Activated naive CD4-positive, alpha-beta T cell treated with anti-CD3 and anti-CD28 coated beads, Interleukin-2, amount 10 ng/mL, durations not matched to agents 7 days and 5 days (primary cell): ENCODE measurements at places on chromosomes 5 and 9.

GRCh38 chr9:134502266-134502791, 139.3 kb upstream of the COL5A1 start:
- DNase-seq: no peak

DNA sequence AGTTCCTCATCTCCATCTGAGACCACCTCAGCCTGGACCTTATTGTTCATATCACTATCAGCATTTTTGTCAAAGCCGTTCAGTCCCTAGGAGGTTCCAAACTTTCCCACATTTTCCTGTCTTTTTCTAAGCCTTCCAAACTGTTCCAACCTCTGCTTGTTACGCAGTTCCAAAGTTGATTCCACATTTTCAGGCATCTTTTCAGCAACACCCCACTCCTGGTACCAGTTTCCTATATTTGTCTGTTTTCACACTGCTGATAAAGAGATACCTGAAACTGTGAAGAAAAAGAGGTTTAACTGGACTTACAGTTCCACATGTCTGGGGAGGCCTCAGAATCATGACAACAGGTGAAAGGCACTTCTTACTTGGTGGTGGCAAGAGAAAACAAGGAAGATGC, 622.1 kb downstream of the MAT2B start:
- no peak for DNase-seq

- DNase-seq: no peak
These were observed 6.1 kb upstream of the CFAP157 start for GRCh38 chr9:127700594-127701255.

- DNase-seq: no peak
These were observed 39.6 kb upstream of the TEX48 start for GRCh38 chr9:114721491-114722079.

DNA sequence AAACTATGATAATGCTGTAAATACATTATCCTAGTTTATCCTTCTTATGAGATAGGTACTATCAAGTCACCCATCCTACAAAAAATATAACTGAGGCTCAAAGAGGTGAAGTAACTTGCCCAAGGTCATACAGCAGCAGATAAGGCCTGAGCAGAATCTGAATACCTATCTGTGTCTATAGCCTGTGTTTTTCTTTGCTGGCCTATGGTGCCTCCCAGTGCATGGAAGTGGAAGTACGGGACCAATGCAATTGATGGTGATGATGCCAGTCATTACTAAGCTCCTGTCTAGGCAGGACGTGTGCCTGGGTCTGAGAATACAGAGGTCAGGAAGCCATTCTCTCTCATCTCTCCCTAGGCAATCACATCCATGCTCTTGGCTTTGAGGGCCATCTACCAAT, 67.8 kb downstream of the FAT2 start:
- DNase-seq: peak; percentile 66

DNA sequence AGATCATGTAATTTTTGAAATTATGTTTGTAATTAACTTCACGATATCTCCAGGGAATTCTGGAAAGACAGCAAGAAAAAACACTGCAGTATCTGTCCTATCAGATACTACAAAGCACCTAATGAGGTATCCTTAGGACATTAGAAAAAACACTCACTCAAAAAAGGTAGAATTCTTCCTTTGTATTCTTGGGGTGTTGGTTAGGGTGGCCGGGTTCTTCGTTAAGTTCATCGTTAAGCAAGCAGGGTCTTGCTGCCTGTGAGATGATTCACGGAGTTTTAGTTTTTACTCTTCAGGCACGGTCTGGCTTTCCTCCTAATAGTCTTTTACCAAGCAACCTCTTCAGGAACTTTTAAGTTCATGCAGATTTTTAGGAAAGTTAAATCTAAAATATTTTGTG, 91.4 kb upstream of the IRX4 start:
- DNase-seq: no peak

DNA sequence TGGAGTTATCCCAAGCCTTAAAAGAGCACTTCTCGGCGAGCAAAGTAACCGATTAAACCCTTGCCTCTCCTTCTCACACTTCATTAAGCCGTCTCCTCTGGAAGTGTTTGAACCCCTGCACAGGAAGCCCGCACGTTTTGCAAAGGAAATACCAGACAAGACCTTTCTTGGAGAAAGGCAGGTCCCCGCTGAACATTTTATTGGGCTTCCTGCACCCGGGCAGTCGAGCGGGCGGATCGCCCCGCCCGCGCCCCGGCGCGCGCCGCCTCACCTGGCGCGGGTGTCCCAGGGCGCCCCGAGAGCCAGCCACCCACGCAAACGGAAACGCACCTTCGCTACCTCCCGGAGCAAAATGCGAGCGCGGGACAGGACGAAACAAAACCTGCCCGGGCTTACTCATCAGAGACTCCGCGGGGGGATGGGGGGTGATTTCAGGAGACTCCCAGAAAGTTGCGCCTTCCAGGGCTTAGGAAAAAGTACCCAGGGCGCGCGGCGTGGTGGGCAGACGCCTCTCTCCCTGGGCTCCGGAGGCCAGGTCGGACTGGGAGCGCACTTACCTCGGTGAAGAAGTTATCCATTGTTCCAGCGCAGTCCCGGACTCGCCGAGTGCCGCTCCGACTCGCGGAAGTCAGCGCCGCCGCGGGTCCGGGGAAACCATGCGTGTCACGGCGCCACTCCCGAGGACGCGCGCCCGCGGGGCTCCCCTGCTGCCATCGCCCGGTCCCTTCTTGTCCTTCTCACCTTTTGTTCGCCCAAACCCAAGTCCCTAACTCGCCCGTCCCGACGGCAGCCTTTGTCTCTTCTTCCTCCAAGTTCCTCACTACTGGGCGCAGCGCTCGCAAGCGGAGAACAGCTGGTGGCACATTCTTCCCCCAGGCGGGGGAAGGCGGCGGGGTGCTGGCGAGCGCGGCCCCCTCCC, 598 bp downstream of the MYO10 start:
- DNase-seq: peak; percentile 34

DNA sequence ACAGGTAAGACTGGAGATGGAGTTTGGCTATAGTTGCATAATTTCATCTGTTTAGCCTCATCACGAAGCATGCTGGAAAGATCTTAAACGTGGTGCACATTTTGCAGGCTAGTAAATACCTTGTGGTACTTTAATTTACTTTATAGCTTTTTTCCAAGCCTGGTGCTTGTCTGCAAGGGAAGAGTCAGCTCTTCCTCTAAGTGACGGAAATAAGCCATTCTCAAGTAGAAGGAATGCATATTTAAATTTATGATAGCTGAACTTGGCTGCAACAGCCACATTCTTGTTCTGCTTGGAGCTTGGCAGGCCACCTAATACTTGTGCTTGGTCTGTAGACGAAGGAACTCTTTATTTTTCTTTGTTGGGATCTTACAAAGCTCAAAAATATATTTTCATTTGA, 188.0 kb upstream of the PIK3R1 start:
- DNase-seq: no peak

DNA sequence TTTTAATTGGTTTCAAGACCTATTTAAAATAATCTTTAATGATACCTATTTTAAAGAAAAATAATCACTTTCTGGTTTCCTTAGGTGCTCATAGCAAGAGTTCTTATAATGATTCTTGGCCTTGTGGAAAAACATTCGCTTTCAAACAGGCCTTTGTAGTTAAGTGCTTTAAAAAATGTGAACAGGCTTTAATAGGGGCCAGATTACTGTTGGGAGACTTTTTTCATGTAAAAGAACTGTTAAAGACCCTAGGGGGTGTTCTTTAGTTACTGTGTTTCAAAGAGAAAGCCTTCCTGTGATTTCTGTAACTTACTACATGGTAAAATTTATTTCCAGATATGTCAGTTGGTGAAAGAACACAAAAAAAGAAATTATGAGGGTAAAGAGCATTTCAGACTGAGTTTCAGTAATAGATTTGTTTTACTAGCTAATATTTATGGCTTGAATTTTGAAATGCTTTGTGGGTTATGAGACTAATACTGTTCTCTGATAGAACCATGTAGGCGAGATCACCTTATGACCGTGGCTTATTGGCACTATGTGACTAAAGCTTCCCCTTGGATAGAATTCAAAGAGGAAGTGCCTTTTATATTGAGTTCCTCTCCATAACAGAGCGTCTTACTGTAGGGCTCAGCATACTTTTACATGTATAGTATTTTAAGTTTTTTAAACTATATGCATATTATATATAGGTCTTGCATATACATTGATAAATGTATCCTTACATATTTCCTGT, 70.7 kb downstream of the CSNK1G3 start:
- no peak for DNase-seq

DNA sequence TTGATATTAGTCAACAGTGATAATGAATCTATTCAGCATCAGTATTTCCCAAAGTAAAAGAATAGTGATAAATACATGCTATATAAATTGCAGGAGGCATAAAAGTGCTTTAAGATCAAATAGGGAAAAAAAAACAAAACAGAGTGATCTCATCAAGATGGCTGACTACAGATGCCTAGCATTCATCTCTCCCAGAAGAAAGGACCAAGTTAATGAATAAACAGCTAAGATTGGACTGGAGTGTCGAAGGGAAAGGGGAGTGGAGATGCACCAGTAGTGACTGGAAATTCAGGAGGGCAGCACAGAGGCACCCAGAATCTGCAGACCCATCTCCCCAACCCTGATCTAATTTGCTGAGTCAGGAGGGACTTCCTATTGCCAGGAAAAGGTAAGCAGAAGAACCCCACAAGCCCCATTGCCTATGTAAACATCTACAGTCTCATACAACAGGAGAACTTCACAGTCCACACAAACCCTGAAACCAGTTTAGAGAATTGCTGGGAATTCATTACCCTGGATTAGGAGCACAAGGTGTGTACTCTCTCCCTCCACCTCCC, 699.4 kb downstream of the PTPRD start:
- DNase-seq: no peak

DNA sequence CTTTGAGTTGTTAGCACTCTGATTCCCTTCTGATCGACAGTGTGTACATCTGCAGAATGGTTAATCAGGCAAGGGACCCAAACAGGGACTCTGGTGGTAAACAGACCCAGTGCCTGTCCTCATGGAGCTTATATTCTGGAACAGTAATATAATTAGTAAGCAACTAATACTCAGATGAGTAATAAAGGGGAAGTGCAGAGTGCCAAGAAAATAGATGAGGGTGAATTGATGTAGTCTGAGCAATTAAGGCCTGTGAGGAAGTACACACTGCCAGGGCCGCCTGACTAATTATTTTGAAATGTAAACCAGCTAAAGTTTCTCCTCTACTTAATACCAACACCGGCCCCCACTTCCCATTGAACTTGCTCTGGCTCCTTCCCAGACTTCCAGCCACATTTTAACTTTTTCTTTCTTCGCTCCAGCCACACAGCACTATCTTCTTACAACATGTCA, 4.2 kb downstream of the DHX29 start:
- no peak for DNase-seq

DNA sequence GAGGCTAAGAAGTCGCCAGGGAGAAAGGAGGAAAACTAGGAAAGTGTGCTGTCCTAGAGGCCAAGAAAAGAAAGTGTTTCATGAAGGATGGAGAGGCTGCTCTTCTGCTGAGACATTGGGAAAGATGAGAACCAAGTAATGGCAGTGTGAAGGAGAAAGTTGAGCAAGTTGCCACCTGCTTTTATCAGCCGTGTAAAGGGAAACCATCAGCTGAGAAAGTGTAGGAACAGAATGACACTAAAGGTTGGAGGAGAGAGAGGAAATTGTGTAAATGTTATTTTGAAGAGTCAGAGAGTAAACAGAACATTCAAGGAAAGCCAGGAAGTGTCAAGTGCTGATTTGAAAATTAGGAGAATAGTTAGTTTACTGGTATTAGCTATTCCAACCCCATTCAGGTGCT, 125.0 kb downstream of the CEMIP2 start:
- no peak for DNase-seq

DNA sequence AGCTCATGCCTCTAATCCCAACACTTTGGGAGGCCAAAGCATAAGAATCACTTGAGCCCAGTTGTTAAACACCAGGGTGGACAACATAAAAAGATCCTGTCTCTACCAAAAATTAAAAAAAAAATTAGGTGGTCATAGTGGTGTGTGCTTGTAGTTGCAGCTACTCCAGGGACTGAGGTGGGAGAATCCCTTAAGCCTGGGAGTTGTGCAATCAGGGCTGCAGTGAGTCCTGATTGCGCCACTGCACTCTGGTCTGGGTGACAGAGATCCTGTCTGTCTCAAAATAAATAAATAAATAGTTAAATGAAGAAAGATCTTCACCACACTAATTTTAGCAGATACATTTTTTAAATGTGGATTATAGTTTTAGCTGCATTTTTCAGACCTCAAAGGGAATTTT, 433.2 kb downstream of the MAT2B start:
- no peak for DNase-seq

DNA sequence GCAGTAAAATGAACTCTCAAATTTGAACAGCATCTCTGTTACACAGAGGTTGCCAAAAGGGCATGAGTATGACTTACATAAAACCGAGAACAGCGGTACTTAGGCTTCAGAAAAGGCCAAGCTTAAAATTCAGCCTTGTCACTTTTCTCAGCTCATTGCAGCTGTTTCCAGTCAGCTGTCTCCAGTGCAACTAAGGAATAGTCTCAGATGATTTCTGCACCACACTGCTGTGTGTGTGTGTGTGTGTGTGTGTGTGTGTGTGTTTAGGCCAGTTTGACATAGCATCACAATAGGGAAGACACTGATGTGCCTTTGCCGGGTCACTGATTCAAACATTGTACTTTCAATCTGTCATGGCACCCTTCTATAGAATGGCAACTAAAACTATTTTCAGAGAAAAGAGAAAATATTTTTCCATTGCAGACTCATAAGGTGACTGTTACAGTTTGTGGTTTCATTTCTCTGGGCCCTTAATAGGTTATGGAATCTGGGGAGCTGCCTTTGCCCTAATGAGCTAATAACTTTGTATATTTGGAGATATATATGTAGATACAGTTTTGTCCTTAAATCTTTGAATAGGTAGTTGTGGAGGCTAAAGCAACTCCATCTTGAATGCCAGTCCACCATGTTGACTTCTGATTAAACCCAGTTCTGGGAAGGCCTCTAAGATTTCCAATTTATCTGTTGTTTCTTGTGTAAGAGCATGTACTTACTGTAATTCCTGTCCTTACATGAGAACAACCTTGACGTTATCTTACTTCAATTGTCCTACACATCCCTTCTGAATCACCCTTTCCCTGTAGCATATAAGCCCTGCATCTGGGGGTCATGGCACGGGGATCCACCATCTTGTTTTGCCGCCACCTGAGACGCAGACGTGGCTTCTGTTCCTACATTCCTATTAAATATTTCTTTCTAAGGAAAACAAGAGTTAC, 4.5 kb downstream of the LSM11 start:
- DNase-seq: no peak

DNA sequence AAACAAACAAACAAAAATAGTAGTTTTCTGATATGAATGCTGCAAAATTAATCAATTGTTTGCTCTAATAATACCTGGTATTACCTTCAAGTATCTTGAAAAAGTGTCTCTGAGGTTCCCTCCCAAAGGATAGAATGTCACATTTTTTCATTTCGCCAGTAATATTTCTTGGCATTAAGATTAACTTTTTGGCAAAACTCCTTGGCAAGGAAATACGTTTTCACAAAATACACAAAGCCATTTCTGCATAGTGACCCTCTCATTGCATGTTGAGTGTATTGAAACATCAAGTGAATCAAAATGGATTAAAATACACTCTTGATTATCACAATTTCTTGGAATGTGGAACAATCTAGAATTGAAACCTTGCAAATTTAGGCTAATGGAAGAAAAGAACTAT, 230.5 kb downstream of the ATPSCKMT start:
- no peak for DNase-seq

GRCh38 chr5:143440448-143441115, 37.1 kb upstream of the NR3C1 start:
- no peak for DNase-seq

- DNase-seq: no peak
These were observed 6.7 kb upstream of the LCN2 start for GRCh38 chr9:128142596-128142995.

- no peak for DNase-seq
These were observed 18.7 kb upstream of the LECT2 start for GRCh38 chr5:135973323-135974020.
